ENCODE measurements at places on chromosomes 7 and 10.

DNA sequence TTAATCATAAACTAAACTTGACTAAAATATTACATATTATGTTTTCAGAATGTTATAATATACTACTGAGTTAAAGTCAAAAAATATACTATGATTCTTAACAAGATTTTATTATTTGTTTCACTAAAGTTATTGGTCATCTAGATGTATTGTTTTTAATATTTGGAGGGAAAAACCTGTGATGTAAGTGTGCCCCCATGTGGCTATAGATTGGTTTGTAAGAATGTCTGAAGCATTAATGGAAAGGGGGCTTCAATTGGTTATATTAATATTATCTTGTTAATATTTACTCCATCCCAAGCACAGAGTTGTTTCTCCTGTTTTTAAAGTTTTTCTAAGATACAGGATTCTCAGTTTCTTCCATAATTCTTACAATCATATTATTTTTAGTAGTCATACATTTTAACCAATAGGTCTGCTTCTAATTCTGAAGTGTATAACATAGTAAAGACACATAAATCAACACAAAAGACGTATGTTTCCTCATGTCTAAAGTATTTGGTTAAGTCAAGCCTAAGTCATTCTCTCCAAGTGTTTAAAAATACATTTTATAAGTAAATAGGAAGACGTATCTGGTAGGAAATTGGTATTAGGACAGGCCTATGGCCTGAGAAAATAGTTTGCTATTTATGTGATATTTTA, 58.0 kb downstream of the GNAT3 start:
- DNase-seq, result no peak

DNA sequence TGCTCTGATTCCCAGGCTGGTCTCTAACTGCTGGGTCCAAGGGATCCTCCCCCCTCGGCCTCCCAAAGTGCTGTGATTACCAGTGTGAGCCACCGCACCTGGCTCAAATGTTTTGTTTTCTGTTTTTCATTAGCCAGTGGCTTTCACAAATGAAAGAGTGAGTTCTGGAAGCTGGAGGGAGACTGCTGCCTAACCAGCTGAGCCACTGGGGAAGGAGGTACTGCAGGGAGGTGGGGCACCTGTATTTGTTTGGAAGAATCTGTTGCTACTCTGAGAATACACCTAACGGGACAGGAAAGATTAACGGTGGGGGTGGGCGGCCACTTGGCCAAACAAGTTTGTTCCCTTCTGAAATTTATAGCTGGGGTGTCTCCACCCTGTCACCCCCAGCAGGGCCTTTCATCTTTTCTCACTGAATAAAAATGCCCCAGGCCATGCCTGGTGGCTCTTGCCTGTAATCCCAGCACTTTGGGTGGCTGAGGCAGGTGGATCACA, 4.7 kb downstream of the STOX1 start:
- no peak for DNase-seq

DNA sequence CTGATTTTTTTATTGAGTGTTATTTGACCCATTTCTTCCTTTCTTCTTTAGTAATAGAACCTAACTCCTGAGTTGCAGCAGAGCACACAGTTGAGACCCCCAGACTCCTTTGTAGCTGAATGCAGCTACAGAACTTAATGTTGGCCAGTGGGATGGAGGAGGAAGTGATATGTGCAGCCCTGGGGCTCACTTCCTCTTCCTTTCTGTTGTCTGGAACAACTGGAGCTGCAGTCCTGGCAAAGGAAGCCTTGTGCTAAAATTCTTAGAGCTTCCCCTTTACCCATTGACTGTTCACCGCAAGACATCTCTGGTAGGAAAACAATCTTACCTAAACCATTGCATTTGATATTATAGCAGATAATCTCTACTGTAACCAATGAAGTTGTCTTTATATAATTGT, 86.6 kb downstream of the ITGB8 start:
- DNase-seq, result no peak

GRCh38 chr10:43809211-43809930, 160.7 kb upstream of the ZNF32 start:
- DNase-seq, result no peak

DNA sequence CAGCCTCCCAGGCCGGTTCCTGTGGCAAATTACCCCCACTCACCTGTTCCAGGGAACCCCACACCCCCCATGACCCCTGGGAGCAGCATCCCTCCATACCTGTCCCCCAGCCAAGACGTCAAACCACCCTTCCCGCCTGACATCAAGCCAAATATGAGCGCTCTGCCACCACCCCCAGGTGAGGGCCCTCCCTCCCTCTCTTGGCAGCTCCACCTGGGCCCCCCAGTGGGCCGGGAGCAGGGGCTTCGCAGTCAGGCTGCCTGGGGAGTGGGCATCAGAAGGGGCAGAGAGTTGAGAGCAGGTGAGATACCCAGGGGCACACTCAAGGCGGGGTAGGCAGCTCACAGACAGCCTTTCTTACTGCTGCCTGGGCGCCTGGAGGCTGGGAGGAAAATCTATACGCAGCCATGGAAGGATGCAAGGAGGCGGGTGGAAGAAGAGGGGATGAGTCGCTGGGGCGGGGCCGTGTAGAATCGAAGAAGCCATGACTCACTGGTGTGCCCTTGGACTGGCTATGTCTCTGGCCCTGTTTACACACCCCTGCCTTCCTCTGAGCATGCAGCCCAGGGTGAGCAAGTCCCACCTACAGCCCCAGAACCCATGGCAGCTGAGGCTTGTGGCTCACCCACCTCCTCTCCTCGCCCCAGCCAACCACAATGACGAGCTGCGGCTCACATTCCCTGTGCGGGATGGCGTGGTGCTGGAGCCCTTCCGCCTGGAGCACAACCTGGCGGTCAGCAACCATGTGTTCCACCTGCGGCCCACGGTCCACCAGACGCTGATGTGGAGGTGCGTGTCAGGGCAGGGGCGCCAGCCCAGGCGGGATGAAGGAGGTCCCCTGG, 48.6 kb upstream of the PPIF start:
- DNase-seq, result no peak

GRCh38 chr10:15864419-15864818, 4.1 kb upstream of the MINDY3 start:
- DNase-seq, result no peak

- no peak for DNase-seq
Observed at GRCh38 chr10:10956681-10957542, 60.8 kb upstream of the CELF2 start.

DNA sequence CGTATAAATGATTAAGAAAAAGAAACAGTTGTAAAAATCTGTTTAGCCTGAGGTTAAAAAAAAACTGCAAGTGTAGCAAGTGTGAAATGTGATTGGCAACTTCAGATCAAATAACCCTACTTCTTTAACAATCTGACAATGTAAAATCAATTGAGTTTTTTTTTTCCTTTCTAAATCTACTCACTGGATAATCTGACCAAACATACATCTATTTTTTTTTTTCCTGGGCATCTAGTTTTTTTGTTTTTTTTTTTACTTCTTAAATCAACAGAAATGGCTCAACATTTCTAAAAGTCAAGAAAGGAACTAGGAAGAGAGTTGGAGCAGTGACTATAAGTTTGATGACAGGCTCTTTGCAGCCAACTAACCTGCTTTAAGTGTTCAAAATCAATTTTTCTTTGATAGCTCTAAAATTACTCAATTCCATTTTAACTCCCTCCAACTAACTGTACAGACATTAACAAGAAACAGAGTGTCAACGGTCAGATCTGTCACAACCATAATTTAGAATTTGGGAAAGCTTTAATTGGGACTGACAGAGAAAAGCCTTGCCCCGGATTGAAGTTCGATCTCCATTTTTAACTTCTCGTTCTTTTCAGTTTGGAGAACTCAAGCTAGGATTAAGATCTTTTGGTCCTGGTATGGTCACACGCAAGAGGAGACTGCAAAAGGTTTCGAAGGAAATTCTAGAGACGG, 1.2 kb downstream of the ARL3 start:
- DNase-seq, result no peak

GRCh38 chr7:3722396-3722922, 421.4 kb downstream of the SDK1 start:
- DNase-seq, result no peak

GRCh38 chr10:86599729-86600128, 54.6 kb upstream of the OPN4 start:
- peak; percentile 53 for DNase-seq

GRCh38 chr7:51591223-51591622, 274.6 kb upstream of the COBL start:
- peak; percentile 38 for DNase-seq
